ENCODE measurements at places on chromosomes 5 and 9.

- DNase-seq: no peak
Observed at GRCh38 chr9:8683496-8683895, 883.9 kb upstream of the DMAC1 start.

DNA sequence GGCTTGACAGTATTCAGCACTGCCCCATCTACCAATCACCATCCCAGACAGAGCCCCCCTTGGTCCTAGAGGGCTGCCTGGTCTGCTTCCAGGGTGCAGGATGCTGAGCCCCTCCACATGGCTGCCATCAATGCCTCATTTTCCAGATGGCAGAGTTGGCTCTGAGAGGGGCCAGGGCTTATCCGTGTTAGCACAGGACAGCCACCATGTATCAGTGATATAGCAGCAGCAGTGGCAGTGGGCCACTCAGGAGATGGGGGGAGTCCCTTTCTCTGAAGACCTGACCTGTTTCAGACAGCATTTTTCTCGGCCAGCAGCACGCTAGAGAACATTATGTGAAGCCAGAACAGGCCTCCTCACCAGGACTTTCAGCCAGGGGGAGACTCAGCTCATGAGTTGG lies 1.6 kb upstream of the SMIM32 start:
- DNase-seq: no peak

DNA sequence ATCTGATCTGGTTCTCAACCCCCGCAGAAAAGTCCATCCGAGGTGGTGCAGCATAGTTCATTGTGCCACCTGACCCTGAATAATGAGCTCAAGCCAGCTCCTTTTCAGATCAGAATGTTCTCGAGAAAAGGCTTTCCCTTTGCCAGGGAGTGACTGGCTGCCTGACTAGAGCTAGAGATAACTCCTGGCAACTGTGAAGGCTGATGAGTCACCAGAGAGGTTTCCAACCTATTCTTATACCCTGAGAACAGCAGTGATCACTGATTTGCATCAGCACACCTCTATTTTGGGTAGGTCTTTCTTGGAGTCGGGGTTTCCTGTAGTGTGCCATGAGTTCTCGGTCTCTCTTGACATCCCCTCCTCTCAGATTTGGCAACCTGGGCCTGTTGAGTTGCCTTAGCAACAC lies 127.9 kb downstream of the PIK3R1 start:
- DNase-seq: peak; percentile 53

DNA sequence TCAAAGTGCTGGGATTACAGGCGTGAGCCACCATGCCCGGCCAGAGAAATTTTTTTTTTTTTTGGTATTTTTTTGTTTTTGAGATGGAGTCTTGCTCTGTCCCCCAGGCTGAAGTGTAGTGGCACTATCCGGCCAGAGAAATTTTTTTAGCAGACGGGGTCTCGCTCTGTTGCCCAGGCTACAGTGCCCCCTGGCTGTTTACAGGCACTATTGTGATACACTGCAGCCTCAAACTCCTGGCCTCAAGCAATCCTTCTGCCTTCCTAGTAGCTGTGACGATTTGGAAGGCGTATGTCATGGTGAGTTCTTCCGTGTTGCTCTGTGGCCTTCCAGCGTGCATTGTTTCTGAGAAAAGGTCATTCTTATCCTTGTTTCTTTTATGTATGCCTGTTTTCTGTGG lies 47.5 kb downstream of the CNOT6 start:
- no peak for DNase-seq

DNA sequence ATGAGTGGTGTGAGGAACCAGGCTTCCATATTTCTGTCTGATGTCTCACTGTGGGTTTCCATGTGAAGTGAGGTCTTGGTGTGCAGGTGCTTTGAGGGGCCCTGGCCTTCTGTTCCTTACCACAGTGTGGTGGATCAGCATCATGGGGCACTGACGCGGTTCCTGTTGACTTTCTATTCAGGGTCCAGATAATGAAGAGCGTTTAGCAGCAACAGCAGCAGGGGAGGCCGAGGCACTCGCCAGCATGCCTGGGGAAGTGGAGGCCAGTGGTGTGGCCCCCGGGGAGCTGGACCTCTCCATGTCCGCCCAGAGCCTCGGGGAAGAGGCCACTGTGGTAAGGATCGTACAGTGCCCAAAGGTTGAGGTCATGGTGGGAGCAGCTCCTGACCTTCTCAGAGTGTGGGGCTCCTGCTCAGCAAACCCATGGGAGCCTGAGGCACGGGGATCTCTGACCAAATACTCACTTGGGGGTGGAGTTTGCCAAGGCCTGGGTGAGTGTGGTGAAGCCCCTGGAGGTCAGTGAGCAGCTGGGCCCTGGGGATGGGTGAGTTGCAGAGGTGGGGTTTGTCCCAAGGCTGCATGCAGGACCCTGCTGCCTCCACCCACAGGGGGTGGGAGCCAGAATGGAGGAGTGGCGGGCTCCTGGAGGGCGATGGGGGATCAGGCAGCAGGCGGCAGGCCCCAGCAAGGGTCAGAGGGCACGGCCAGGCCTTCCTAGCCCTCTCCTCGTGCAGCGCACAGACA lies 61.2 kb downstream of the COL15A1 start:
- no peak for DNase-seq

GRCh38 chr9:2242831-2243330 lies 227.7 kb downstream of the SMARCA2 start:
- no peak for DNase-seq

DNA sequence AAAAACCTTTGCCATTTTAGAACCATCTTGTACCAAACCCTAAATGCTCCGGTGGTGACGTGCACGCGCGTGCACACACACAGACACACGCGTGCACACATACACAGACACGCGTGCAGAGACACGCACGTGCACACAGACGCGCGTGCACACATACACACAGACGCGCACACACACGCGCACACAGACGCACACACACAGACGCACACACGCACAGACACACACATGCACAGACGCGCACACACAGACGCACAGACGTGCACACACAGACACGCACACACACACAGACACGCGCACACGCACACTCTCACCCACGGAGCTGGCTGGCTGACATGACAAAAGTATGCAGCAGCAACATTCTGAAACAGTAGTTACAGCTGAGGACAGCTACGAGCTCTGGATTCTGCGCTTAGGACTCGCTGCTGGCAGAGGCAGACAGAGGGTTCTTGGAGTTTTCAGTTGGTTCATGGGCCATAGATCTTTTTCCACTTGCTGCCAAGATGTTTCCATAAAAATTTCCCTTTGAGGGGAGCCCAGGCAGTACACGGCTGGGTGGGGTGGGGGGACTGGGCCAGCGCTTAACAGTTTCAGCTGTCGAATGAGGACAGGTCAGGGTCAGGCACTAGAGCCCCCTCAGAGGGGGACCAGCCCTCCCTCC lies 46.2 kb upstream of the UBAC1 start:
- no peak for DNase-seq

GRCh38 chr5:159152876-159153275 lies 53.2 kb upstream of the EBF1 start:
- DNase-seq: peak; percentile 16

DNA sequence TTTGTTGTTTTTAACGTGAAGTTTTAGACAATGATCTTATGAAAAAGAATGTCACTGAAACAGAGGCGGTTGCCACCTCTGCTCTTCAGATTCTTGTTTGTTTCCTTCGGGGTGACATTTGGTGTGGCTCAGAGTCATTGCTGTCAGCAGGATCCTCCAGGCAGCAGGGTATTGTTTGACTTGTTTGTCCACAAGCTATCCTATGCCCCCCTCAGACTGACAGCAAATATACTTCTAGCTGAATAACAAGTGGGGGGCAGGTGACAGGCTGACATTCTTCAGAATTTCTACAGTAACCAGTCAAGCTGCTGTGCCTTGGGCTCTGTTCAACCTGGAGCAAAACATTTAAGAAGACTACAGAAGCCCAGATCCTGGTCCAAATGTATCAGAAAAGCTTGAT lies 383.3 kb downstream of the YTHDC2 start:
- no peak for DNase-seq

- no peak for DNase-seq
Observed at GRCh38 chr5:115450741-115451140, 93.8 kb downstream of the FEM1C start.

DNA sequence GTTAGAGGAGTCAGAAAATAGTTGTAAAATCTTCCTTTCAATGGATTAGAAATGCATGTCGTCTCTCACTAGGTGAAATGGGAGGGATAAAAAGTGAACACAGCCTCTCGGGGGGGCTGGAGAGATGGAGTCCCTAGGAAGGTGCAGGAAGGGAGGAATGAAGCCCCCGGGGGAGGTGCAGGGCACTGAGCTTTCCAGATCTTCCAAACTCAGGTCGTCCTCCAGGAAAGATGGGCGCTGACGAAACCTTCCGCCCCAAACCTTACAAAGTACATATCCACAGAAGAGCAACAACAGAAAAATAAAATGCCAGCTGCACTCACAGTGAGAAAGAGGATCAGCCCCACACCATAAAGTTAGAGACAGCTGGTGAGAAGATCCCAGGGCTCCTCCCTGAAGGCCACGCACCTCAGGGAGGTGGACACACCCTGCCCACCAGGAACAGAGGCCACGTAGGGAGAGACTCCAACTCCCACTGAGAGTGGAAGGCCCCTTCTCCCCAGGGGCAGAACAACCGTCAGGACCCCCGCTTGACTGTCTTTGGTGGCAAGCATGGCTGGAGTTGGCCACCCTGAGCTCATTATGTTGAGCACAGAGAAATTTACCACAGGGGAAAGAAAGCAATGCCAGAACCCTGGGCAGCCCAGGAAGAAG lies 174.3 kb downstream of the AUH start:
- DNase-seq: no peak

DNA sequence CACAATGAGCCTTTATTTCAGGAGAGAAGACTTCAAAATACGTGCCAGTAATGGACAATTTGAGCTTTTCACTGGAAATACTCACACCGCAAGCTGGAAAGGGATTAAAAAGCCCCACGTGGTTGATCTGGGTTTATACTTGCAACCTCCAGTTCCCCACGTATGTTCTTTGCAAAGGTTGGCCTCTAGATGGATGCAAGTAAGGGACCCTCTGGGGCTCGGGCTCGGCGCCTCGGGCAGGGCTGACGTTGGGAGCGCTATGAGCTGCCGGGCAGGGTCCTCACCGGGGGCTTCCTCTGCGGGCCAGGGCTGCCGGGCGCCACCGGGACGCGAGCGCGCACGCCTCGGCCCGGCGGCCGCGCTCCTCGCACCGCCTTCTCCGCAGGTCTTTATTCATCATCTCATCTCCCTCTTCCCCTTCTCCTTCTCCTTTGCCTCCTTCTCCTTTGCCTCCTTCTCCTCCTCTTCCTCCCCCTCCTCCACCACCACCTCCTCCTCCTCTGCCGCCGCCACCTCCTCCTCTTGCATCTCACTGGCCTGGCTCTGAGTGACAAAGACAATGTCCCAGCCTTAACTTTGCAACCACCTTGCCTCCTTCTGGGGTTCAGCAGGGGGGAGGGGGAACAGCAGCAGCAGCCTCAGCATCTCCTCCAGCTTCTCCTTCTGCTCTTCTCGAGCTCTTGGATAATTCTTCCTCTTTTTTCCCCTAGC lies 701 bp upstream of the ZNF462 start:
- peak; percentile 52 for DNase-seq

DNA sequence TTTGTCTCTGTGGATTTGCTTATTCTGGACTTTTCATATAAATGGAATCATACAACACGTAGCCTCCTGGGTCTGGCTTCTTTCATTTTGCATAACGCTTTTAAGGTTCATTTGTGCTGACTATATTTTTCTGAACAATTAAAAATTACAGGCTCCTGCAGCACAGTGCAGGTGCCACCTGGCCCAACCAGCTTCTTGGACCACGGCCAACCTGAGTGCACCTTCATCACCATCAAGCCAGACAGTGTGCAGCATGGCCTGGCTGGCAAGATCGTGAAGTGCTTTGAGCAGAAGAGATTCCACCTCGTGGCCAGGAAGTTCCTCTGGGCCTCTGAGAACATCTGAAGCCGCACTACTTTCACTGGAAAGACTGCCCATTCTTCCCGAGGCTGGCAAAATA lies 53.5 kb upstream of the COL15A1 start:
- no peak for DNase-seq

GRCh38 chr5:79983618-79984017 lies 7.4 kb downstream of the MTX3 start:
- DNase-seq: no peak

DNA sequence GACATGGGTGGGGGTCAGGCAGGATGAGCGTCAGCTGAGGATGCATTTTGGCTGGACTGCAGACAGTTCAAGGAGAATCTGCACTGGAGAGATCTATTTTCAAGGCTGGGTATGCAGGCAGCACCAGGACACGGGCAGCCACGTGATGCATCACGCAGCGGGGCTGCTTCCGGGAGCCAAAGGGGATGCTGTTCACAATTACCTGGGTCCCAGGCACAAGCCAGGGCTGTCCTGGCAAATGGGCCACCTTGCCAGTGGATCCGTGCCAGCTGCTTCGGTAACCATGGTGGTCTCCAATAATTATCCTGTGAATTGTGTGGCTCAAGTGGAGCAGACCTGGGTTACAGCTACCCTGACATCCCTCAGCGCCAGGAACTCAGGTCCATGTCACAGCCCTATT lies 17.5 kb downstream of the DBH start:
- no peak for DNase-seq

GRCh38 chr9:135186248-135187164 lies 99.0 kb downstream of the OLFM1 start:
- no peak for DNase-seq

DNA sequence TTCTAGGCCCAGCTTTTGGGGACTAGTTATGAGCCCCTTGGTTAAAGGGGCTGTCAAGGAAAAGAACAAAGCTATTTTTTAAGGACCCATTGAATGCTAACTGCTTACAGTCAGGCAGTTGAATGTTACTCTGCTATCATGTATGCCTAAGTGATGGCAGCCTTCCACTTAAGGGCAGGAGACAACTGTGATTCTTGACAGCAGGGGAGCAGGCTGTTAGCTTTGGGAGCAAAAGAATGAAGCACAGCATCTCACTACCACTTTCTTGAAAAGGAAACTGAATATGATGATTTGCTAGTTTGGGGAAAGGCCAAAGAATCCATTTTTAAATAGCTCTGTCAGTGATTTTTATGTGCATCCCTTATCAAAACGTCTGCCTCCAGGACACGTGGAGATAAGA lies 221.6 kb downstream of the SH3GL2 start:
- DNase-seq: no peak

DNA sequence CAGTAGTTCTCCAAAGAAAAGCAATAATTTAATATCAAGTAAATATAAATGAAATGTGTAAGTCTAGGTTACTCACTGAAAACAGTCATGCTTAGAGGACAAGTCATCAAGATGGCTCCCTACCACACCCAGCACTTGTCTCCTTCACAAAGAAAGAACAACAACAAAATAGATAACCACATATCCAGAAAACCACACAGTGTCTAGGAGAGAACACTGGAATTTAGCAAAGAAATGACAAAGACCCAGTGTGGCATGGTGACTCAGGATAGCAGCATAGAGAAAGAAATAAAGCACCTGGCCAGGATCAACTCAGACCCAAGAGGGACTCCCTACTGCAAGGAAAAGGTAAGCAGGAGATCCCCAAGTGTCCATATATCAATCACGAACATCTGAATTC lies 356.2 kb downstream of the TMEM161B start:
- DNase-seq: no peak

GRCh38 chr5:57416278-57416994 lies 66.2 kb downstream of the ACTBL2 start:
- DNase-seq: peak; percentile 29

- DNase-seq: no peak
Observed at GRCh38 chr9:135416664-135417290, 62.8 kb upstream of the PPP1R26 start.
